Foreskin melanocyte (primary cell): ENCODE measurements at places on chromosomes 2 and 18.

DNA sequence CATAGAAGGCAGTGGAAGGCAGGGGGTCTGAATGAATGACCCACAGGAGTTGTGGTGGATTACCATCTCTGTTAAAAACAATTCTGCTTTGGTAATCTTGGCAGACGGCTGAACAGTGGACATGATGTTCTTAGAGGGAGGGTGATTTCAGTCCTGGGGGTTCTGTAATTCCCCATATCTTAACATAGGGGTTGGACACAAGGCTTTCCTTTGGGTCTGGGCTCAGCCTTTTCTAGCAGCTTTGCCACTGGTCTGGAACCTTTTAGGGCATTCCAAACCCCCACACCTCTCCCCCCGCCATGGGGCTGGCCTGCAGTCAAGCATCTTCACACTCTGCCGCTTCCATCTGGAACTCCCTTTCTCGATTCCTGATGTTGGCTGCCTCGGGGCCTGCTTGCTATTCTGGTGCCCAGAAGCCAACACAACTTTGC lies 50.3 kb downstream of the RPL37A start:
- no peak for DNase-seq

DNA sequence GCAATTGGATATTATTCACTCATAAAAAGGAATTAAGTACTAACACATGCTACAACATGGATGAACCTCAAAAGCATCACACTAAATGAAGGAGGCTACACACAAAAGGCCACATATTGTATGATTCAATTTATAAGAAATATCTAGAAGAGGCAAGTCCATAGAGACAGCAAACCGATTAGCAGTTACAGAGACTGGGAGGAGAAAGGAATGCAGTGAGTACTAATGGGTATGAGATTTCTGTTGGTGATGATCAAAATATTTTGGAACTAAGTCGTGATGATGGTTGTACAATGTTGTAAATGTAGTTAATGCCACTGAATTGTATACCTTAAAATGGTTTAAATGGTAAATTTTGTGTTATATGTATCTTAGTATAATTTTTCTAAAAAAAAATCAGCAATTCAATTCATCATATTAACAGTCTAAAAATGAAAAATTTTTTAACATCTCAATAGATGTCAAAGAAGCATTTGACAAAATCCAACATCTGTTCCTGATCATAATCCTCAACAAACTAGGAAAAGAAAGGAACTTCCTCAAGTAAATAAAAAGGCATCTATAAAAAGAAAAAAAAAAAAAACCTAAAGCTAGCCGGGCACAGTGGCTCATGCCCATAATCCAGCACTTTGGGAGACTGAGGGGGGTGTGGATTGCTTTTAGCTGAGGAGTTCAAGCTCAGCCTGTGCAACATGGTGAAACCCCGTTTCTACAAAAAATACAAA lies 98.1 kb downstream of the TGIF1 start:
- DNase-seq: no peak

DNA sequence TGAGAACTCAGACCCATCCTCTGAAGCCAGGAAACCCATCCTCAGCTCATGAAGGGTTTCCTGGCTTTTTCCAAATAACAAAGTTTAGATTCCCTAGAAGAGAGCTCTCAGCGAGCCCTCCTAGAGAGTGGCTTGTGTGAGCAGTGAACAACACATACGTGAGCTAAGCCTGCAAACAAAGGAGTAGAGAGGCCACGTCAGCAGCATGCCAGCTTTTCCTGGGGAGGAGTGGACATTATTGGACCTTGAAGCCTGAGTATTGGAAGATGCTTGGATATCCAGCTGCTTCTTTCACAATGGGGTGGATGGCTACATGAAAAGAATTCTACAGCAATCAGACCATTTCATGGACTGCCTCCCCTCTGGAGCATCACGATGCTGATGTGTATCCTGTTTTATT lies 21.1 kb downstream of the KIF5C start:
- no peak for DNase-seq

DNA sequence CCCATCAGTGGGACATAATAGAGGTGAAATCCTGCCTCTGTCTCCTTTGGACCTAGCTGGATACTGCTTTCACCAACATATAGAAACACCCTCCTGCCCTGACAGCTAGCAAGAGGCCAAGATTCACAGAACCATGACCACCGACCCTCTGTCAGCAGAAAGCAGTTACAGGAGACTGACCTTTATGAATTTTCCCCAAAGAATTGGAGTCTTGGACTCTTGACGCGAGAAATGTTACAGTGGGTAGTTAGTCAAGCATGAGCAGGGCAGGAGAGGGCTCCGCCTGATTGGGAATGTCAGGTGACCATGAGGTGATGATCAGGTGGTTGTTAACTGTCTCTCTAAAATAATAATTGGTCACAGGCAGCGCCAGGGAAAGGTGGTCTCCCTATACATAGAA lies 1002.3 kb downstream of the TDRD15 start:
- DNase-seq: no peak

DNA sequence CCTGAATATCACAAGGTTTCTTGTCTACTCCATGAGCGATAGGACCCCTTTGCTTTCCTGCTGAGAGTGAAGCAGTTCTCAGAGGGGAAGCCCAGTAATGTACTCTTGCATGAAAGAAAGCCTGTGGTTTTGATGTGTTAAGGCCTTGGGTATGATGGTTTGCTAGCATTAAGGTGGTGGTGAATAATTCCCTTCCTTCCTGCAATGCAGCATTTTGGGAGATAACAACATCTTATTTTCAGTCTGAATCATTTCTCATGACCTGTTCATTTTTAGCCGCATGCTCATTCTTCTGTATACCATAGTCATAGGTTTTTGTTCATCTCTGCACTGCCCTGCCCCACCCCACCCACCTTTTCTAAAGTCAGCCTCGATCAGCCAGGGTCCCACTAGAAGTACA lies 66.2 kb downstream of the HNMT start:
- no peak for DNase-seq

DNA sequence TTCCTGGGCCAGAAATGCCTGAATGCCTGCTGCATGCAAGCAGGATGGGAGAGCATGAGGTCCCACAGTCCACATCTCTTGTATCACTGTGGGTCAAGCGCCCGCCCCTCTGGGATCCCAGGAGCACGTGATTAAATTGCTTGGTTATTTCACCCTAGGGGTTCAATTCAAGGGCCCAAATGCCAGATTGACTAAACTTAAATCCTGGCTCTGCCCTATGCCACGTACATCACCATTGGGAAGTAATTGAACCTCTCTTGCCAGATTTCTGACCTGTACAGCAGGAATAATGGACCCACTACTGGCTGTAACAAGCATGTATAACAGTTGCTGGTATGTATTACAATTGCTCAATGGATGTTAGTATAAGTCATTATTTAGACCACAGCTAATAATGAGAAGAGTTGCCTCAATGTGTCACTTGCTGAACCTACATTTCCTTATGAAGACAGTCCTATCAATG lies 19.9 kb downstream of the FHL2 start:
- no peak for DNase-seq

DNA sequence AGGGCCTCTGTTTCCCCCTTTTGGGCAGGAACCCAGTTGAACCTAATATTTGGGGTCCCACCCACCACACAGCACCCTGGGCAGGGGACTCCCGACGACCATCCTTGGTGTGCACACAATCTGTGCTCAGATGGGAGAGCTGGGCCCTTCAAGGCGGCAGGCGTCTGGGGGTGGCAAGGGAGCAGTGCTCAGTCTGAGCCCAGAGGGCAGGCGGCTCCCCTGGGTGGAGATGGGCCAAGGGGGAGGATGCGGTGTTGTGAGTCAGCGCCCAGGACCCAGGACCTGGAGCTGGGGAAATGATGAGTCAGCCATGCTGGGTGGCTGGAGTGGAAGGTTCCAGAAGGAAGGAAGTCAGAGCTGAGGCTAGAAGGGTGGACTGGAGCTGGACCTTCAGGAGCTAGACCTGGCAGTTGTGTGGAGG lies 3.8 kb downstream of the PROM2 start:
- DNase-seq: no peak

DNA sequence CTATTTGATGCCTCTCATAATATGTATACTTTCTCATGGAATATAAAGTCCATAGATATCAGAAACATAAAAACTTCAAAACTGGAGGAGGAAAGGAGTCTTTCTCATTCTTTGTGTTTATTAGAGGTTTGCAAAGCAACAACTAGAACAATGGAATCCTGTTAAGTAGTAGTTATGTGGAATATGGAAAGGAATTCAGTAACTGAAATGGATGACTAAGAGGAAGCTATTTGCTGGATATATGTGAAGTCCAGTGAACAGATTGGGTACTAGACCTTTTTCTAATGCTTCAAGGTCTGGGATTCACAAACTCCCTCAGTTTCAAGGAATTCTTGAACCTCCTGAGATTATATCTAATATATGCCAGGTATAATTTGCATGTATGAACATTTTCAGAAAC lies 353.6 kb upstream of the FANCL start:
- peak; percentile 31 for DNase-seq

DNA sequence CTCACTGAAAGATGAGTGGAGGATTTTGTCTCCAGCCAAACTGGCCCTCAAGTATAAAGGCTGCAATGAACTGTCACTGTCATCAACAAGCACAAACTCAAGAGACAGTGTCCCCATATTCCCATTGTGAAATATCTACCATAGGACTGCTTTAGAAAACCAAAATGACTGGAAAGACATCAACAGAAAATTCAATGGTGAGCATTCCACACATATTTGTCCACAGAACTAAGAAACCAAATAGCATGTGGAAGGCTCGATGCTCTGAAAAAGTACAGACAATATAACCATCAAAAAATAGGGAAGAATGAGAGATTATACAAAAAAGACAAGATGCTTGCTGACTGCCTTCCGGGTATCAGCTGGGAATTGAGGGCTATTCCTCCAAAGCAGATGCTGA lies 37.6 kb downstream of the TGFBRAP1 start:
- DNase-seq: no peak

DNA sequence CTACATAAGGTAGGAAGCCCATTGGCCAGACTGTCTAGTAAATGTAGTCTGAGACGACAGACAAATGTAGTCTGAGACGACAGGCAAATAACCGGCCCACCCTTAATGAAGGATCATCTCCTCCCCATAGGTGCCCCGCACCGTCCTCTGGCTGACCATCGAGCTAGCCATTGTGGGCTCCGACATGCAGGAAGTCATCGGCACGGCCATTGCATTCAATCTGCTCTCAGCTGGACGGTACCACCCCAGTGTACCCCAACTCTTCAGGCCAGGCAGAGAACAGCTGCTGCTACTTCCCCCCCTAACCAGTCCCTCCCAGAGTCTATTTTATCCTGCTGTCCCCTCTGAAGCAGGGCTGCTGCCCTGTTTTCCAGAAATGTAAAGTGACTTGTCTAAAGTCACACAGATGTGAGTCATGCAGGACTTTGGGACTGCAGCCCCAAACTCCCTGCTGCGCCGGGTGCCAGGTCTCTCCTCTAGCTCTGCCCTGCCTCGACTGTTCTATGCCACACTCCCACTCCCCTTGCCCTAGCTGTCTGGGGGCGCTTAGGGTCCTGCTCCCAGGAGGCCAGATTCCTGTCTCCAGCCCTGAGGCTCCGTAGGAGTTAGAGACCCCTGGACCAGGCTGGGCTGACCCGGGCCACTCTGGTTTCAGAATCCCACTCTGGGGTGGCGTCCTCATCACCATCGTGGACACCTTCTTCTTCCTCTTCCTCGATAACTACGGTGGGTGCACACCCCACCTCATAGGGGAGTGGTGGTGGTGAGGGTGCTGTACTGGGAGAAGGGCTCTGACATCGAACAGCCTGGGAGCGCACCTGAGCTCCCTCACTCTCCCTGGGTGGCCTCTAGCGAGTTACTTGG lies 4.7 kb downstream of the SLC11A1 start:
- DNase-seq: no peak

GRCh38 chr2:240519396-240520129 lies 38.2 kb downstream of the ANKMY1 start:
- DNase-seq: no peak

GRCh38 chr18:32468147-32468845 lies 2.4 kb downstream of the GAREM1 start:
- no peak for DNase-seq

- no peak for DNase-seq
These were observed 521.8 kb upstream of the ZEB2 start for GRCh38 chr2:145041706-145042105.

DNA sequence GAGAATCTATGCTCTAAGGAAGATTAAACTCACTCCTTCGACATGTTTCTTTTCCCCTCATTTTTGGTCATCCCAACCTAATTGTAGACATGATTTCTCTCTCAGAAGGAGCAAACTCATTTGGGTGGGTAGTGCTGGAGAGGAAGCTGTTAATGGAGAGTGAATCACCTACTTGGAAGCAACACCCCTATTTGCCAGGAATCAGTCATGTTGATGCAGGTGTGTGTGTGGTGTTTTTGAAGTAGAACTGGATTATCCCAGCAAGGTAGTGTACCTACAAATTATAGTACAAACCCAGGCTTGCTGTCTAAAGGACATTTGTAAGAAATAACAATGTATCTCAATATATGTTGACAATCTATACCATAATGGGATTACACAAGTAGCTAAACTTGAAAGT lies 186.4 kb downstream of the EPHA4 start:
- no peak for DNase-seq

DNA sequence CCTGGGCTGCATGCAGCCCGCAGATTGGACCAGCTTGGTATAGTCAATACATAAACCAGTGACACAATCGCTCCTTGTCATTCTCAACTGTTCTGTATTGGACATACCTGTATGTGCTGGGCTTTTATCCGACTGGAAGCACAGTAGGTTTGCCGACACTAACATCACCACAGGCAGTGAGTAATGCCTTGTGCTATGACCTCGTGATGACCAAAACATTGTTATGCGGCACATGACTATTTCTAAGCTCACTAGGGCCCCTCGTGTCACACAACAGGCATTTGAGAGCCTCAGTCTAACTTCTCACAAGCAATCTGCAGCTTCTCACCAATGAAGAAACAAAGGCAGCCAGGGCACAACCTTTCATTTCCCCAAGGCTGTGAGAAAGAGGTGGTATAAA lies 320.8 kb downstream of the AFF3 start:
- DNase-seq: peak; percentile 36
